ENCODE measurements at places on chromosomes 11 and 22.

GRCh38 chr22:24532075-24532474 is 22.9 kb downstream of the GUCD1 start:
- no peak for DNase-seq

DNA sequence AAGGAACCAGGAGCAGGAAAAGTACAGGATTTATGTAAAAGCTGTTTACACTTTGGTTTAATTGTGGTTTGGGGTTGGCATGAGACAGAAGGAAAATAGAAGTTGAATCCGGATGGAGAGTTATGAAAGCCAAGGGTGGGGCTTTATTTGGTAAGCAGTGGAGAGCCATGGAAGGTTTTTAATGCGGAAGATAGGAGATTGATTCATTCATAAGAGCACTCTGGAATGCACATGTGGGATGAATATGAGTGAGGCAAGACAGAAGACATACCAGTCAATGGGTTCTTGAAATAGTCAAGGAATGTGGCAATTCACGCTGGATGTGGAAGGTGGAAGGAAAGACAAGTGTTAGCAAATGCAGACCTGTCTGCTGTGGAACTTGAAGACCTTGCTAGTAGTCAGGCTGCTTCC is 9.3 kb upstream of the GLB1L3 start:
- no peak for DNase-seq

- no peak for DNase-seq
Observed at GRCh38 chr11:131904756-131905155, 534.3 kb downstream of the NTM start.

- DNase-seq, result no peak
Observed at GRCh38 chr11:65525546-65526480, 930 bp downstream of the SCYL1 start.

DNA sequence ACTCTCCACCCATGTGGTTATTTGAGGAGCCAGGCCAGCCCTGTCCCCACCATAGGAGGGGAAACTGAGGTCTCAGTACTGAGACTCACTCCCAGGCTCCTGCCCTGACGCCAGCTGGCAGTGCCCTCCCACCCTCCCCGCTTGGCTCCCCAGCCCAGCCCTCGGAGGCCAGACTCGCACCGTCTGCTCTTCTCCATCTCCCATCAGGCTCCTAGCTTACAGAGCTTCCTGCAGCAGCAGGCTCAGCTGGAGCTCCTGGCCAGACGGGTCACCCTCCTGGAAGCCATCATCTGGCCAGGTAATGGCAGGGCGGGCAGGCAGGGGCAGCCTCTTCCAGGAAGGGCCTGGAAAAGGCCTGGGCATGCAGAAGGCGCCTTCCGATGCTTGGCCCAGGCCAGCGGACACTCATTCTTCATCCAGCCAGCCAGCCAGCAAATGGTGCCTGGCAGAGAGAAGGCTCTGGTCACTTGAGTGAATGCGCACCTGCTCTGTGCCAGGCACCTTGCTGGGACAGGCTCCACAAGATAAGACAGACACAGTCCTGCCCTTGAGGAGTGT is 12.6 kb downstream of the RHBDD3 start:
- no peak for DNase-seq

- no peak for DNase-seq
Observed at GRCh38 chr11:72586321-72587090, 87.7 kb downstream of the PDE2A start.

DNA sequence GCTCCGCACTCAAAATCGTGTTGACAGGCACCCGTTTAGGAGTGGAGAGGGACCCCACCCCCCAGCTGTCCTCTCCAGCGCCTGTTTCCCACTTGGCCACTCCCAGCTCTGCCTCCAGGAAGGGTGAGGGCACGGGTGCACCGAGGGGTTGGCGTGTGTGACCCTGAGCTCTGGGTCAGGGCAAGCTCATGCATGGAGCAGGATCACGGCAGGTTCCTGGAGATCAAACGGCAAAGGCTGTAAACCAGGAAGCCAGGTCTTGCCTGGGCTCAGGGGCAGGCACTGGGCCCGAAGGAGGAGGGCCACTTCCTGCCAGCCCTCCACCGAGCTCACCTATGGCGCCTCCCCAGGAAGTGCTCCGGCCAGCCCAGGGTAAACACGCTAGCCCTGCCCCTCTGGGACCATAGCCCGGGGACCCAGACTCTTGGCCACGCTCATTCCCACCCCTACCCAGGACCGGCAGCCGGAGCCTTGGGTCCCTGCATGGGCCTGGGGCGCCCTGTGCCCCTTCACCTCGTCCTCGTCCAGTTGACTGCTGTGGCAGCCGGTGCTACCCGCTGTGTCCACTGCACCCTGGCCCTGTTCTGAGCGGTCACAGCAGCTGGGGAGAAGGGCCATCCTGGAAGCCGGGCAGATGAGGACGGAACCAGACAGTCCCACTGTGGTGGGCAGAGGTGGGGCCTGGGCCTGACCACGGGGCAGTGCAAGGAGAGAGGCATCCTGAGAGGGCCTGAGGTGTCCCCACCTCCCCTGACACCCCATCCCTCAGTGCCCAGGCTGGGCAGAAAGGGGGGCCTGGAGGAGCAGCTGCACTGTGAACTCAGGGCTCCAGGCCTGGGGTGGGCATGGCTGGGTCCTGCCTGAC is 1.0 kb upstream of the EPS8L2 start:
- DNase-seq, result no peak

GRCh38 chr11:30046578-30046945 is 29.7 kb upstream of the KCNA4 start:
- DNase-seq, result no peak

DNA sequence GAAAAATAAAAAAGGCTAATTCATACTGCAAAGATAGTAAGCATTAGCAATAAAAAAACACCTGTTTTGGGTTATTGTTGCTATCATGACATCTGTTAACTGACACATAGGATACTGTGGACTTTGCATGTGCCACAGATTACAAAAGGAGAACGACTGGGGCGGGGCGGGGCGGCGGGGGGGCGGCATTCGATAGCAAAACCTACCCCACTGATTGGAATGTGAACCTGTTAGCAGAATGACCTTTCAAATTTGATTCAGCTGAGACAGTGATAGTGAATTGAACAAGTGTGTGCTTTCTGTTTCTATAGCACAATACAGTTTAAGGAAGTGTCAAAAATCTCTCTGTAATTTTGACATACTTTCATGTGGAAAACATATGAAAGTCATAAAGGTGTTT is 14.9 kb downstream of the MMP20 start:
- DNase-seq, result no peak

GRCh38 chr11:76690736-76691135 is 20.2 kb upstream of the LRRC32 start:
- DNase-seq, result no peak

GRCh38 chr11:65973439-65974110 is 12.0 kb downstream of the SART1 start:
- no peak for DNase-seq

- DNase-seq, result no peak
Observed at GRCh38 chr11:68977781-68978625, 2.8 kb downstream of the MRGPRD start.
